ENCODE measurements at places on chromosomes 4 and X.

DNA sequence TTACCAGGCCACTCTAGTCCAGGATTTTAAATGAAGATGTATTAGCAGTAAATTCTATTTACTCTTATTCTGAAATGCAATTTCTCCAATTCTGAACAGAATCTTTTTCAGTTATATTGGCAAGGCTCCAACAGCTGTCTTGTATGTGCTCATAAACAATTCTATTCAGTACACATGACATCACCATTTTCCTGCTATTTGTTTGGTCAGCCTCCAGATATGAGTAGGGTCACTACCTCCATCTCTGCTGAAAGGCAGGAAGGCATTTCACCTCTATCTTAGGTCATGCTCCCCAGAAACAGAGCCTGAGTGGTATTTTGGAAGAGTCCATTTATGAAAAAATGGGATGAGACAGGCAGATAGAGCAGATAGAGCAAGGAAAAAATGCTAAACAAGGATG is 151.1 kb upstream of the ADGRL3 start:
- DNase-seq, result no peak

DNA sequence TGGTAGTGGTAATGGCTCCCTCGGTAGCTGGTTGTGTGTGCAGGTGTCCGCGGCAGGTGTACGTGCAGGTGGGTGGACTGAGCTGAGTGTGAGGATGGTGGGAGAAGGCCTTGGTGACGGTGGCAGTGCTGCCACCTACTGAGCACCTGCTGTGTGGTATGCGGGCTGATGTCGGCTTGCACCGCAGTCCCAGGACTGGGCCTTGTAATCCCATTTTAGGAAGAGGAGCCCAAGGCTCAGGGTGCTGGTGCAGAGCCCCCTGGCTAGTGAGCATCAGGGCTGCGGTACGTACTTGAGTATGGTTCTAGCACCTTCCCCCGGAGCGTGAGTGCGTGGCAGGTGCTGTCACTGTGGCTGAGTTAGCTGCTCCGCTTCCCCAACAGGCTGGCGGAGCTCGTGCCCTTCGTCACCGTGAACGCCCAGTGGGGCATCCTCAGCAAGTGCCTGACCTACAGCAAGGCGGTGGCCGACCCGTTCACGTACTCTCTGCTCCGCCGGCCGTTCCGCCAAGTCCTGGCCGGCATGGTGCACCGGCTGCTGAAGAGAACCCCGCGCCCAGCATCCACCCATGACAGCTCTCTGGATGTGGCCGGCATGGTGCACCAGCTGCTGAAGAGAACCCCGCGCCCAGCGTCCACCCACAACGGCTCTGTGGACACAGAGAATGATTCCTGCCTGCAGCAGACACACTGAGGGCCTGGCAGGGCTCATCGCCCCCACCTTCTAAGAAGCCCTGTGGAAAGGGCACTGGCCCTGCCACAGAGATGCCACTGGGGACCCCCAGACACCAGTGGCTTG is 5.7 kb upstream of the CPZ start:
- DNase-seq, result no peak

GRCh38 chr4:25807102-25807728 is 55.6 kb downstream of the SEL1L3 start:
- no peak for DNase-seq

GRCh38 chr4:184891816-184892397 is 66.1 kb upstream of the ACSL1 start:
- DNase-seq, result no peak

Measured in stimulated activated CD8-positive, alpha-beta memory T cell treated with anti-CD3 and anti-CD28 coated beads, Interleukin-15, amount 100 ng/mL, for 24 hours (primary cell).